Uterus (tissue), 4 donors: ENCODE measurements at places on chromosomes 13 and 19. TPM values are rescaled to one million over a fixed set of nuclear protein-coding genes. Genes with fewer than 3 reads are reported as not detected.

The BEST2 gene
- total RNA-seq: not detected

The ZNF681 gene
- 7.3 TPM for total RNA-seq

DNA sequence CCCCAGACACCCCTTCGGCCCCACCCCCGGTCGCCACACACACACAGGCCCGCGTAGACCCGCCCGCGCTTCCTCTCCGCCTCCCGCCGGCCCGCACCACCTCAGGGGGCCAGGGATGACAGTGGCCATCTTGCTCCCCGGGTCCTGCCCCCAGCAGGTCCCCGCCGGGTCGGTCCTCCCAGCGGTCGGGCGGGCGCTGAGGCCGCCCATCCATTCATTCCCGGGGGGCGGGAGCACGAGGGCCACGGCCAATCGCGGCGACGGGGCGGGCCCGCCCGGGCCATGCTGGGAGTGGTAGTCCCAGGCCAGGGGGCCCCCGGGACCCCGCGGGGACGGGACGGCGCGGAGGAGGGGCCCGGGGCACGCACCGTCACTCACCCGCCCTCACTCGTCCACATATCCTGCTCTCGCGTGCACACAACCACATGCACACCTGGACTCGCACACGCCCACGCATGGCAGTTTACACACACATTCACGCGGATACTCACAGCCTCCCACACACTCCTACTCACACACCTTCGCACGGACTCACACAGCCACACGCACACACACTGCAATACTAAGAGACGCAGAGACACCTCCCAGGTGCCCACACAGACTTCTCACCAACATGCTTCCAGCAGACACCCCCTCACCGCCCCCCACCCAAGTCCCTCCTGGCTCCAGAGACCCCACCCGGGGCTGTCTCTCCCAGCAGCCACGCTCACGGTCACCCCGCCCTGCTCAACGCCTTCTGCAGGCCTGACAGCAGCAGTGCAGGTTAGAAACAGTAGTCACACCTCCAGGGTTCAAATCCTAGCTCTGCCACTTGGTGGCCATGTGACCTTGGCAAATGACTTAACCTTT lies at the start of gene DPF1:
TSS of gene DPF1 (minus strand) at position 209 of the 849 bp plus-strand sequence. CDS start at position 129, 80 bp downstream.
- H3K36me3 ChIP-seq: no peaks in the 10 kb centered on the region
- H3K4me1 ChIP-seq: peaks cover 15% of the 10 kb centered on the region
- H3K4me3 ChIP-seq: no peak within 1 kb of the TSS
- peaks cover 45% of the 10 kb centered on the region for H3K27me3 ChIP-seq

DNA sequence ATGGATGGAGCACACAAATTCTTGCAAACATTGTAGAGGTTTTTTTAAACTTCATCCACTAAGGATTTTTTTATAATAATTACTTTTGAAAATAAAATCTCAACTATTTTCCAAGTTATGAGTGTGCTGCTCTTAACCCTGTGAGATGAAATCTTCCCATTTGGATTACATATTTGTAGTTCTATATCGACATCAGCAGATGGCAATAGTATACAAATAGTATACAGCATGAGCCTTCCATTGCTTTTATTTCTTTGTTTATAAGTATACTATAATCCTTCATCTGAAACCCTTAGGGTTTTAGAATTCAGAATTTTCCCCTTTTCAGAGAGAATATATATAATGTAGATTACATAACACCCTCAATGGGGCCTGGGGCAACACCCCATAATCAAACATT lies 70.5 kb downstream of the GJA3 start:
- no peaks in the 10 kb centered on the region for H3K27me3 ChIP-seq
- H3K27ac ChIP-seq: no peak overlapping the region
- no peaks in the 10 kb centered on the region for H3K36me3 ChIP-seq
- no peaks in the 10 kb centered on the region for H3K4me1 ChIP-seq

- no peak overlapping the region for H3K4me3 ChIP-seq
- H3K4me1 ChIP-seq: no peaks in the 10 kb centered on the region
- DNase-seq: no peak
- H3K36me3 ChIP-seq: no peaks in the 10 kb centered on the region
- H3K27ac ChIP-seq: no peak overlapping the region
Observed at GRCh38 chr13:60009300-60010253, 154.2 kb downstream of the DIAPH3 start.

GRCh38 chr13:28318496-28318895 lies 176.4 kb downstream of the FLT1 start:
- DNase-seq: no peak
- no peak overlapping the region for H3K27ac ChIP-seq
- no peaks in the 10 kb centered on the region for H3K27me3 ChIP-seq
